Stimulated activated CD4-positive, alpha-beta T cell treated with anti-CD3 and anti-CD28 coated beads, Interleukin-12 subunit alpha, Interleukin-12 subunit beta, amount 100 ng/mL, for 24 hours (primary cell): ENCODE measurements at places on chromosomes 3 and 15.

- no peak for DNase-seq
Observed at GRCh38 chr3:109178708-109179107, 42.2 kb downstream of the C3orf85 start.

- DNase-seq, result peak; percentile 29
Observed at GRCh38 chr3:146469150-146470017, at the start of gene PLSCR2. Gene PLSCR2 (minus strand): TSS chr3:146469561. CDS start chr3:146459904, 9,657 bp downstream.

- DNase-seq, result no peak
Observed at GRCh38 chr3:172286548-172287148, 161.6 kb downstream of the GHSR start.

DNA sequence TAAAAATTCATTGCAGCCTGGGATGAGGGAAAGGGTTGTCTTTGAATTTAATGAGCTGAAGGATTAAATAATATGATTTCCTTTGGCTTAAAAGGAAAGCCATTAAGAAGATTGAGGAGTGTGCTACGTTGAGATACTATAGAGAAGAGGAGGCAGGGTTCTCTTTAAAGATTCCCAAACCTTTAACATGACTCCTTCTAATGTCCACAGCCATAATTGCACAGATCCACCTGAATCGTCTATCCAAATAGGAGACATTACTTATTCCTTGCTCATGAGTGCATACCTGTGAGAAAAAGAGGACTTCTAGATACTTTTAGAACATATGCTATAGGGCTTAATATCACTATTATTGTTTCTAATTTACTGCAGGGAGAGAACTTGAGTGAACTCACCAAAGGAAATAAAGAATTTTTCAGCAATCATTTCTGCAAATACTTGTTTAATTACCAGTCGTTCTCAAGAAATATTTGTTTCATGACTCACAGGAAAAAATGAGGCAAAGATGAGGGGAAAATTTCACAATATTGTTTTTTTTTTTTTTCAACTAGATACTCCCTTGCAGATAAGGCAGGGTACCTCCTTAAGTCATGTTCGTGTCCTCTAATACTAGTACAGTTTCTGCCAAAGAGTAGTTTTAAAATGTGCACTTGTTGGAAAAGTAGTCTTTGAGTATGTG is 8.9 kb upstream of the SUCNR1 start:
- no peak for DNase-seq

DNA sequence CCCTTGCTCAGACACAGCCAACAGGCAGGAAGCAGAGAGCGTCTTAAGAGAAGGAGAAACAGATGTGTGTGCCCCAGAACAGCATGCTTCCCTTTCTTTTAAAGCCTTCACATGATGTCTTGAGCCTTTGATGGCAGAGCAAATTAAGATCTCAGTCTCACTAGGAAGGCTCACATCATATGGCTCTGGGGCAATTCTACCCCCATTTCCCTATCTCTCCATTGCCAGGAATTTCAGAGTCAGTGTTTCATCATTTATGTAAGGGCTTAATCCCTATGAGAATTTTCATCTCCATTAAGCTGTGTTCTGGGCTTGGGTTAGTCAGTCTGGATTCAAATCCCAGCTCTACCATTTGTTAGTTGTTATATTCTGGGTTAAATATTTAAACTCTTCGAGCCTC is 41.4 kb upstream of the GLCE start:
- DNase-seq, result no peak

- DNase-seq, result no peak
Observed at GRCh38 chr15:40477642-40478327, 7.0 kb downstream of the CHST14 start.

DNA sequence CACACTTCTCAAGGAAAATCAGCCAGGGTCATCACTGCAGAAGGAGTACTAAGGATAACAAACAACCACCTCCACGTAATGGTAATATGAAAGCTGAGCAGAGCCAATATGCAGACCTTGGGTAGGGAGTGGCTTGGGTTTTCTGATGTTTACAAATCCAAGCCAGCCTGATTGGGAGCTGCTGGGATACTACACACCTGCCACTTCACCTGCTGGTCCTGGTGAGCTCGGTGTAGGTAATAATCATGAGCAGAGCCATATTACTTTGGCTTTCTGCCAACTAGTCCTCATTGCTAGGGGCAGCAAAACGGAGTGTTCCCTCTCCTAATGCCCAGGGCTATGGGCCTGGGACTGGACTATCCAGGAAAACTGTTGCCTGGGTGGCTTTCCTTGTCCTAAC is 433.5 kb upstream of the PPP2R3A start:
- no peak for DNase-seq

GRCh38 chr3:127233371-127233770 is 40.4 kb downstream of the PRR23E start:
- no peak for DNase-seq

GRCh38 chr15:38689522-38689921 is 124.9 kb upstream of the RASGRP1 start:
- no peak for DNase-seq

DNA sequence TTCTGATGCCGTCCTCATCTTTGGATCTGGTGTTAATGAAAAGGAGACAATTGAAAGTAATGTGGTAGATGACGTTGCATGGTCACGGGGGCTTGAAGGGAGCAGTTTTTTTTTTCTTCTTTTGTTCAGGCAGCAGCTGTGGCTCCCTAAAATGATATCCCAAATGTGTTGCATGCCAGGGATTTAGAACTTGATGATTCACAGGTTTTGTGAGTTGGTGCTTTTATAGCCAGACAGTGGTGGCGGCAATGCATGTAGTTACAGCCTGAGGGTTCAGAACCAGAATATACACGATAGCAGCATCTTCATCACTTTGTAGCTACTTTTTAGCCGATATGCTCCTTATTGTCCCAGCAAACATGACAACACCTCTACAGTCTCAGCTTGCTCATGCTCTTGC is 133.4 kb downstream of the CHST2 start:
- no peak for DNase-seq

GRCh38 chr3:46393554-46394434 is 13.1 kb downstream of the CCR5AS start:
- no peak for DNase-seq

DNA sequence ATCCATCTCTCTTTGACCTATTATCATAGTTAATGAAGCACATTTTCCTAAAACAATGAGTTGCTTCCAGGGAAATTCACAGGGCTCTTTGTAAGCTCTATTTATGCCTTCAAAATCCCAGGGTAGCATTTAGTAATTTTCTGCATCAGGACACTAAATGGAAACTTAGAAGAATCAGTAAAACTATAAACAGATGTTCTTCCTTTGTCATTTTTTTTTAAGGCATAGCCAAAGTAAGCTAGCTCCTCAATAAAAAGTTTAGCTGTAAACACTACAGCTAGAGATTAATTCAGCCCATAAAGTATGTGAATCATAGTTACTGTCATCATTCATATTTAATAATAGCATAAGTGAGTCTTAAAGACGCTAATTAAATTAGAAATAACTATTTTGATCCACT is 79.3 kb downstream of the RPL22L1 start:
- DNase-seq, result no peak

GRCh38 chr3:27907929-27908328 is 185.8 kb upstream of the EOMES start:
- no peak for DNase-seq

- no peak for DNase-seq
Observed at GRCh38 chr3:24245056-24245455, 249.6 kb downstream of the THRB start.

GRCh38 chr15:68875377-68876116 is 54.8 kb upstream of the SPESP1 start:
- DNase-seq, result peak; percentile 80

DNA sequence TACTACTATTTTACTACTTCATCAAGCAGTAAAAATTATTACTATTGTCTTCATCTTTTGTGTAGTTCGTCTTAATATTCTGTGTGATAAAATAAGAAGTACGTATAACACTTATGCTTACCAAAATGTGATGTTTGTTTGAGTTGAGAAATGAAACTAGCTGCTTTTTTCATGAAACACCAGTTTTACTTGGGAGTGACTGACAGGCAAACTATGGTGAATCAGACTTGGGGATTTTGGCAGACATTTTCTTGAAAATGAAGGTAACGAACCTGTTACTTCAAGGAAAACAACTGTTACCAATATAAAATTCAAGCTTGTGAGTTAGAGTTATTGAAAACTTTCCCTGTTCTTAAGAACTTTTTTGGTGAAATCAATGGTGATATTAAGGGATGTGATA is 10.3 kb downstream of the U2SURP start:
- no peak for DNase-seq

DNA sequence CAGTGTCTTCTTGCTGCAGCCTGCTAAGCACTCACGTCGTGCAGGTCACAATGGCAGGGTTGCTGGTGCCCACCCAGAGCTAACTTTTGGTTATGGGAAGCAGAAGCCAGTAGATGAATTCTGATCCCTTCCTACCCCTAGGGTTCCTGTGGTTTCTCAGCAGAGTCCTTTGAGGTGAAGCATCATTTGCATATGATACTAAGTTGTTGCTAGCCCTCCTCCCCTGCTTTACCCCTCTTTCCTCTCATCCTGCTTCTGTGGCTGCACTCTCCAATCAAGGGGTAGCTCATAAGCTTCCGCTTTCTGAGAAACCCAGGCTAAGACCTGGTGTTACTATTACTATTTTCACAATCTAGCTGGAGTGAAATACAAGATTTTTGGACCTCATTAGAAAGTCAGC is 22.1 kb upstream of the HEG1 start:
- no peak for DNase-seq

DNA sequence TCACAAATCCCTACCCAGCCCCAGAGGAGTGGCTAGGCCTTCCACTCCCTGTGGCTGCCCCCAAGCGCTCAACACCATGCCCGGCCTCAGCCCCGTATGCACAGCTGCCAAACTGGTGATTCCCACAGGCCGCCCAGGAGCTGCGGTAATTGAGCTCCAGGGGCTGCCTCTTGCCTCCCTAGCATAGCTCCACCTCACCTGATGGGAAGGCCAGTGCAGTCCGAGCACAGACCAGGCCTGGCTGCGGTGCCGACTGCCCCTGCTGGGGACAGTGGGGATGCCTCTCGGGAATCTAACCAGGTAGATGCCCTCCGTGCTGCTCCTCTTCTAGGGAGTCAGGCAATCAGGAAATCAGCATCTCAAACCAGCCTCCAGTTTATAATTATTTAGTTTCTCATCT is 25.9 kb downstream of the SCN5A start:
- DNase-seq, result no peak

DNA sequence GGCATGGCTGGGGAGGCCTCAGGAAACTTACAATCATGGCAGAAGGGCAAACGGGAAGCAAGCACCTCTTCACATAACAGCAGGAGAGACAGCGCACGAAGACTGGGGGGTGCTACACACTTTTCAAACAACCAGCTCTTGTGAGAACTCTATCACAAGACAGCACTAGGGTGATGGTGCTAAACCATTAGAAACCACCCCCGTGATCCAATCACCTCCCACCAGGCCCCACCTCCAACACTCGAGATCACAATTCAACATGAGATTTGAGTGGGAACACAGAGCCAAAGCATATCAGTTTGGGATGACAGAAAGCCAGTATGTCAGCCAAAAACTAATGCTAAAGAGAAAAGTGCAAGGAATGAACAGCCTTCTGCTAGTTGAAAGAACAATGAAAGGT is 309.8 kb upstream of the CCDC54 start:
- no peak for DNase-seq

DNA sequence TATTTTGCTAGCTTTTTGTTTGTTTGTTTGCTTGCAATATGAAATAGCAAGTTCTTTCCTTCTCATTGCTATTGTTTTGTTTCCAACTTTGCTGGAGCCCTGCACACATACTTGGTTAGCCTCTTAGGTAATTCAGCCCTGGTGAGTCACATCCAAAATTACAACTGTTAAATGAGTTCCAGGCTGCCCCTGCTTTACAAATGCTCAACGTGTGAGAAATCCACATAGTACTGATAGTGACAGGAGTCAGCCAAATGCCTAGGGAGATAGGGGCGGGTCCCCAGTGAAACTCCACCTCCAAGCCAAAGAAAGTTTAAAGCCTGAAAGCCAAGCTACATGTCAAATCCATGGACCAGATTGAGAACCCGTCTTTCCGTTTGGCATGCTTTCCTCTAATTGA is 81.3 kb upstream of the RNF7 start:
- no peak for DNase-seq

- no peak for DNase-seq
Observed at GRCh38 chr3:127535106-127535785, 55.3 kb downstream of the TPRA1 start.

DNA sequence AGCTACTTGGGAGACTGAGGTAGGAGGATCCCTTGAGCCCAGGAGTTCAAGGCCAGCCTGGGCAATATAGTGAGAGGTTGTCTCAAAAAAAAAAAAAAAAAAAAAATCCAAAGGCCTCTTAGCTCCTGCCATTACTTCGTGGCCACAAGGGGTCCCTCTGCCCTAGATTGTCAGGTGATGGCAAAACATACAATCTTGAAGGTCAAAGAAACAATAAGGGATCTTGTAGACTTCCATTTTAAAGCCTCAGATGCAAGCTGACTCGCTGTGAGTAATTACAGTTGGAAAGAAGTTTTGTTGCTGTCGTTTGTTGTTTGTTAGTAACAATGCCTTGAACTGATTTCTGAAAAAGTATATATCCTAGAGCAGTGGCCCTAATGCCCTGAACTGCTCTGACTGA is 55.9 kb upstream of the PLCL2 start:
- DNase-seq, result no peak

DNA sequence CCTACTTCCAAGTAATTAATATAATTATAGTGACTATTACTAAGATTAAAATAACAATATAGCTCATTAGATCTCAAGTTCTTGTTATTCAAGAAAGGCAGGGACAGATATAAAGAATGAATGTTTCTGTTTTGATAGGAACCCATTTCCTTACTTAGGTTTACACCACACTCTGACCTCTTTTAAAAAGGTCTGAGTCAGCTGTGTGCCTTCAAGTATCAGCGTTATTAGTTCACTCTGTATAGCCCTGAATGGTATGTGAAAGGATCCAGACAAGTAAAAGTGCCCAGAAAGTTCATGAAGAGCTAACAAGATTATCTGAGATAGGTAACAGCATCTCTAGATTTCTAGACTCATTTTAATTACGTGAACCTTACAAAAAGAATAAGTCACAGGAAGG is 28.9 kb downstream of the PDCD10 start:
- DNase-seq, result no peak

GRCh38 chr3:62238431-62238830 is 134.9 kb downstream of the FEZF2 start:
- DNase-seq, result no peak

- DNase-seq, result peak; percentile 43
Observed at GRCh38 chr3:46947981-46948791, 28.4 kb downstream of the CCDC12 start.

- DNase-seq, result no peak
Observed at GRCh38 chr3:195847055-195847950, 35.6 kb upstream of the MUC4 start.

GRCh38 chr3:101212730-101213129 is 107.6 kb downstream of the IMPG2 start:
- no peak for DNase-seq

DNA sequence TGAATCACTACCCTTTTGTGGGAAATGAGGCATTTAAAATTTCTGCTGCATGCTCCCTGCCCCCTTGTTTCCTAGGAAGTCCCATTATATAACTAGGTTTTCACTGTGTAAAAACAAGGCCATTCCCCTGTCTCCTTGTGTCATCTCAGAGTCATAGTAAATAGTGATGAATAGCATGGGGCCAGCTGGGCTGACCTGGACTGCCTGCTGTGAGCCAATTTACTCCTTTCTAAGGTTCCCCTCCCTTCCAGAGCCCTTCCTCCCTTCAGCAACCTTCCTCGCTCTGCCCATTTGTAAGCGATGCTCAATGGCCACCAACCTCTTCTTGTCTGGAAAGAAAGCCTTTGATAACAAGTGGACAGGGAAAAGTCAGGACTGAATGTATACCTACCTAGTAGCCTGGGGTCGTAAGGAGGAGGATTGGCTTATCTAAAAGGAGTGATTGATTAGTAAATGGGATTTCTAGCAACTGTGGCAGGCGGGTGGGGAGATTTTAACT is 11.7 kb downstream of the ITGA11 start:
- DNase-seq, result no peak
